ENCODE measurements at places on chromosomes 3 and 15.

- no peak for DNase-seq
These were observed 62.2 kb downstream of the PYDC2 start for GRCh38 chr3:191523148-191523547.

DNA sequence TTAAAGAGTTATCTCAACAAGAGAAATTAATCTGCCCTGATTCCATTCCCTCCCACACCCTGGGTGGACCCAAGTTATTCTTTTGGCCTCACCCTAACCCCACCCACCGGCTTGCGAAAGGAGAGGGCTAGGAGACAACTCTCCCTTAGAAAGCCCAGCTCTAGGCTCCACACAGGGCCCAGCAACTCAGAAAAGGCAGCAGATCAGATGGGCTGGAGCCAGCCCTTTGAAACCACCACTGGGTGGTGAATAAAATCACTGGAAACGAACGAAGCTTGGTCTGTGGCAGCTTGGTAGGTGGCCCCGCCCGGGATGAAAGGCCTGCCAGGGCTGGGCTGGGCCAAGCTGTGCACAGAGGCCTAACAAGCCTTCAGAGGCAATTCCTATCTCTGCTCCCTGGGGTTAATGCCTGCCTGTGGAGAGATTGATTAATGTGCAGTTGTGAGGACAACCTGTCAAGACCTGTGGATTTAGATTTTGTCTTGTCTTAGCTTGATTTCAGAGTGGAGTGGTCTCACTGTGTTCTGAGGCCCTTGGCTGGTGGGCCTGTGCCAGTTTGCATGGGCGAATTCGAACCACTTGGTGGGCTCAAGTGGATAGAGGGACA is 38.8 kb downstream of the BHLHE40 start:
- peak; percentile 46 for DNase-seq

GRCh38 chr3:31880020-31880419 is 101.0 kb downstream of the OSBPL10 start:
- no peak for DNase-seq

- no peak for DNase-seq
These were observed 34.5 kb downstream of the ESYT3 start for GRCh38 chr3:138468886-138469285.

- DNase-seq = peak; percentile 10
These were observed 252.1 kb upstream of the TMCO5A start for GRCh38 chr15:37682304-37682703.

- DNase-seq = no peak
These were observed 44.6 kb downstream of the TPRA1 start for GRCh38 chr3:127545711-127546457.

DNA sequence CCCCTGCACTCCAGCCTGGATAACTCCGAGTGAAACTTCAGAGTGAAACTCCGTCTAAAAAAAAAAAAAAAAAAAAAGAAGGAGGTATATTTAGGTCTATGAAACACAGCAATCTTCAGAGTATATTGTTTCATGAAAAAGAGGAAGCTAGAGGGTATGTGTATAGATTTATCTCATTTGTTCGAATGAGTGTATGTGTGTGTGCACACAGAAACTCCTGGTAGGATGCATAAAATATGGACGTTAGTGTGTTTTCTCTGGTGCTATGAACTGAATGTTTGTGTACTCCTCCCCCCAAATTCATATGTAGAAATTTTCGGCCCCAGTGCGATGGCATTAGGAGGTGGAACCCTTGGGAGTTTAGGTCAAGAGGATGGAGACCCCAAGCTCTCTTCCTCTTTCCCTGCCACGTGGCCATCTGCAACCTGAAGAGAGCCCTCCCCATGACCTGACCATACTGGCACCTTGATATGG is 98.6 kb upstream of the KLF13 start:
- DNase-seq = no peak

DNA sequence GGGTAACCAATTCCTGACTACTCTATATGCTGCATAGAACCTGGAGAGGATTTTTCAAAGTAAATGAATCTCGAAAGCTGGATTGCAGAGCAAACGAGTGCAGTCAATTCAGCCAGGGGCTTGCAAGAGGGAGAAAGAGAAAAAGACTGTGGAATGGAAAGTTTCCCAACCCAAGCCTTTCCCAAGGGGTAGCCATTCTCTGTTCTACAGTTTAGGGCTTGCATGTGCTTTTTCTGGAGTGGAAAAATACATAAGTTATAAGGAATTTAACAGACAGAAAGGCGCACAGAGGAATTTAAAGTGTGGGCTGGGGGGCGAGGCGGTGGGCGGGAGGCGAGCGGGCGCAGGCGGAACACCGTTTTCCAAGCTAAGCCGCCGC is 511 bp upstream of the RARB start:
- no peak for DNase-seq

DNA sequence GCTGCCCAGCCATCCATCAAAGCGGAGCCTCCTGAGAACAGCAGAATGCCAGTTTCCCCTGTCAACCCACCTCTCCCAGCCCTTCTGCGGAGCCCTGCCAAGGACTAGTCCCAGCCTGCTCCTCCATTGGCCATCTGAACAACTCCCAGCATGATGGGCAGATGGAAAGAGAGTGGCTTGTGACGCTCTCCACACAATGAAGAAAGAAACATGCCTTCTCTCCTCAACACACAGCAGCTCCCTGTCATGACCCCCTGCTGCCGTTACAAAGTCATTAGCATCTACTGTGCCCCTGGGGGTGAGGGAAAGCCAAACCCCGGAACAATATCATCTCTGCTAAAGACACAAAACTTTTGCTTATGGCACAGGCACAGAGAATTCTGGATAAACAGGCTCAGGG is 33.6 kb downstream of the MECOM start:
- DNase-seq = no peak

DNA sequence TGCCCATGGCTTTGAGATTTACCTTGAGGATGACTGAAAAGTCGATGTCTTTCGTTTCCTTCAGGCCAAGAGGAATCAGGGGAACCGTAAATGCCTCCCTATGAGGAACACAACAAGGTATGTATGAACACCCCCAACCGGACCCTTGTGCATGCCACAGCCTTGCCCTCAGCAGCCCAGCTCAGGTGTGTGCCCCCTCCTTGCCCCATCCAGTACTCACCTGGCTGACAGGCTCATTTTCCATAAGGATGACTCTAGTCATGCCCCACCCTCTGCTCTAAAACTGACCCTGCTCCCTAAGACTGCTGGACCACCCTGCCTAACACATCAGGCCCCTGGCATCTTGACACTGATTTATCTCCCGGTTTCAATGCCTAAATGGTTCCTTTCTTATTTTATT is 270.0 kb downstream of the GOLGA6L6 start:
- no peak for DNase-seq

GRCh38 chr3:198081421-198081844 is 121.4 kb downstream of the LMLN start:
- DNase-seq = no peak

GRCh38 chr15:58374147-58374546 is 57.6 kb upstream of the LIPC start:
- no peak for DNase-seq

- DNase-seq = no peak
These were observed 19.9 kb downstream of the TMEM212 start for GRCh38 chr3:171862993-171863521.

DNA sequence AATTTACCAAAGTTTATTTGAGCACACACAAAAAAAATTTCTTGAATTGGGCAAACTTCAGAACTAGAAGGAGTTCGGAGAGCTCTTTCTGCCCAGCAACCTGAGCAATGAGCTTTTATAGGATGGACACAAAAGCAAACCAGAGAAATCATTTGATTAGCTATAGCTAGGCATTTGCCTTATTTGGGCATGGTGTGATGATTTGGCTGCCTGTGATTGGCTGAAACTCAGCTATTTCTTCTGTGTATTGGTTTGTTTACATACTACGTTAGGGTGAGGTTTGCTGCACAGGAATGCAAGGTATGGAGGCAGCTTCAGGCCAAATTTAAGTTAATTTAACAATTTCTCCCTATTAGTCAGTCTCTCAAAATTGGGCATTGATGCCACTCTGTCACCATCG is 65.1 kb downstream of the NEK11 start:
- no peak for DNase-seq

DNA sequence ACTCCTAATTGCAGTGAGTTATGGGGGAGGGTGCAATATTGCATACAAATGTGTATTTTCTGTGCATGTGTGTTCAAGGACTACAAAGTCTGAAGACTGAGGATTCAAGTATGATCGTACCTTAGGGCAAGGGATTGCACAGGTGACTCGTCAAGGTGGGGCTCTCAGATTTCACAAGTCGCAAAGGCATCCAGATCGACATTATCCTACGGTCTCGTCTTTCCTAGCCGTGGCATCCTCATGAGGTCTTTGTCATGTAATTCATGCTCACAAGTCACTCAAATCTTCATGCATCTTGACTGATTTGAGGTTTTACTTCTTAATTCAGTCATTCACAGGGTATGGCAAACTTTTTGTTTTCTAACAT is 191.4 kb upstream of the HES1 start:
- no peak for DNase-seq

GRCh38 chr3:189383630-189384029 is 211.9 kb downstream of the TPRG1 start:
- DNase-seq = no peak

DNA sequence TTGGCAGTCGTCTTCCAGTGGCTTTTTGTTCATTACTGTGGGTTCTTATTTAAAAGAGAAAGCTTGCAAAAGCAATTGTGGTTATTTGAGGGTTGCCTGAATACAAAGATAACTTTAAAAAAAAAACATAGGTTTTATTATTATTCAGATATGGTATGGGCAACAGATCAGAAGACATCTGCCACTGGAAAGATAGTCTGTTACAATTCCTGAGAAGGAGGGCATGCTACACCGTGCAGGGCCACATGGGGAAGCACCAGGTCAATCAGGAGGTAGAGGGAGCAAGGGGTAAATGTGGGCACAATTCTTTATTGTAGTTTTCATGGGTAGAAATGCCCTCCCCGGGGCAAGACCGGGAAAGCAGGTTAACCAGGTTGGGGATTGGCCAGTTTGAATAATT is 46.5 kb downstream of the BBS4 start:
- DNase-seq = no peak

DNA sequence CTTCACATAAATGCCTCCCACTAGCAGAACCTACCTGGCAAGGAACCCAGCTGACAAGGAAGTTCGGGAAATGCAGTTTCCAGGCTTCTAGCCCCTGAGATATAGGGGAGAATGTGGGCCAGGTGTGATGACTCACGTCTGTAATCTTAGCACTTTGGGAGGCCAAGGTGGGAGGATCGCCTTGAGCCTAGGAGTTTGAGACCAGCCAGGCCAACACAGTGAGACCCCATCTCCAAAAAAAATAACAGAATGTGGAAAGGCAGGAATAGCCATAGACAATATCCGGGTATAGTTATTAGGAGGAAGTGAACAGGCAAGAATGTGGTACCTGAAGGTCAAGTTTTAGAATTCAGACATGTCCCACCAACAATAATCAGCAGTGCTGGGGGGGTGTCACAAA is 40.5 kb upstream of the SH3BP5 start:
- no peak for DNase-seq

- DNase-seq = peak; percentile 84
These were observed 39.3 kb upstream of the TRA2B start for GRCh38 chr3:185976977-185977678.

DNA sequence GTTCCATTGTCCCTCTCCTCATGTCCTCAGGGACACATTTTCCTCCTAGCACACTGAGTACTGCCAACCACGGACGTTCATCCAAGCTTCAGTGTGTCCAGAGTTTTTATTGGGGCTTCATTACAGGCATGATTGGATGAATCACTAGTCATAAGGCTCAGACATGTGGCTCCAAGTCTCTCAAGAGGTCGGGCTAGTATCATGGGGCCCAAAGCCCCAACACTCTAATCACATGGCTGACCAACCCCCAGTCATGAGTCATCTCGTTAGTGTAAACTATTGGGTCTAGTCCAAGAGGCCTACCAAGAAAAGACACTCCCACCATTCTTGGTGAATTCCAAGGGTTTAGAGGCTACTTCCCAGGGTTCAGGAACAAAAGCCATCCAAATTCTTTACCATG is 4.4 kb downstream of the TERC start:
- peak; percentile 39 for DNase-seq

- no peak for DNase-seq
These were observed 2.9 kb upstream of the CGNL1 start for GRCh38 chr15:57373251-57373881.

DNA sequence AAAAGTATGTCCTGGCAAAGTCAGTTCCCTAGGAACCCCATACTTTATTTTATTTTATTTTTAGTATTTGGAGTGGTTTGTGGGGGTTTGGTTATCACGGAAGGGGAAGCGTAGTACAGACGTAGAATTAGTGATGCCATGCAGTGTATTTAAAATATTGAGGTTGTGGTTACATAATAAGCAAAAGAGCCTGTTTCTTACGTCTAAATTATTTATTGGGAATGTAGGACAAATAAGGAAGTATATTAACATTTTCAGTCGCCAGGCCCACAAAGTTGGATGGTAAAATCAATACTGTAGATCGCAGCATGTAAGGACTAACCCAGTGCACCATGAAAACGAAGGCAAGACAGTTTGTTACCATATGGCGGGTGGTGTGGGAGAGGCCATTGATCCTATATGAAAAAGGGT is 558 bp downstream of the DTWD1 start:
- peak; percentile 66 for DNase-seq

DNA sequence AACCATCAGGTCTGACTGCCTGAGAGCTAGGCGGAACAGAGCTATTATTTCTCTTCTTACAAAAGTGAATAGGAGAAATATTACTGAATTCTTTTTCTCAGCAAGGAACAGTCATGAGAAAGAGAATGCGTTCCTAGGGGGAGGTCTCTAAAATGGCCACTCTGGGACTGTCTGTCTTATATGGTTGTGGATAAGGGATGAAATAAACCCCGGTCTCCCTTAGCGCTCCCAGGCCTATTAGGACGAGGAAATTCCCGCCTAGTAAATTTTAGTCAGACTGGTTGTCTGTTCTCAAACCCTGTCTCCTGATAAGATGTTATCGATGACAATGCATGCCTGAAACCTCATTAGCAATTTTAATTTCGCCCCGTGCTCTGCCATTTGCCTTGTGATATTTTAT is 20.1 kb upstream of the WDR5B start:
- peak; percentile 30 for DNase-seq

- no peak for DNase-seq
These were observed 138.5 kb upstream of the ABI3BP start for GRCh38 chr3:101131767-101132166.

GRCh38 chr3:24273491-24273890 is 221.2 kb downstream of the THRB start:
- no peak for DNase-seq

- no peak for DNase-seq
These were observed 161.0 kb upstream of the ADAMTS9 start for GRCh38 chr3:64848822-64849221.

Measured in erythroblast (primary cell).